NCI-H1105 (cell line): ENCODE measurements at places on chromosomes 7 and 10.

- DNase-seq: peak; percentile 82
These were observed 66.7 kb downstream of the ST7 start for GRCh38 chr7:117019786-117020590.

- no peak for DNase-seq
These were observed 141.6 kb downstream of the SND1 start for GRCh38 chr7:127793582-127793981.

- no peak for DNase-seq
These were observed 42.3 kb downstream of the SUGCT start for GRCh38 chr7:40177071-40177470.

DNA sequence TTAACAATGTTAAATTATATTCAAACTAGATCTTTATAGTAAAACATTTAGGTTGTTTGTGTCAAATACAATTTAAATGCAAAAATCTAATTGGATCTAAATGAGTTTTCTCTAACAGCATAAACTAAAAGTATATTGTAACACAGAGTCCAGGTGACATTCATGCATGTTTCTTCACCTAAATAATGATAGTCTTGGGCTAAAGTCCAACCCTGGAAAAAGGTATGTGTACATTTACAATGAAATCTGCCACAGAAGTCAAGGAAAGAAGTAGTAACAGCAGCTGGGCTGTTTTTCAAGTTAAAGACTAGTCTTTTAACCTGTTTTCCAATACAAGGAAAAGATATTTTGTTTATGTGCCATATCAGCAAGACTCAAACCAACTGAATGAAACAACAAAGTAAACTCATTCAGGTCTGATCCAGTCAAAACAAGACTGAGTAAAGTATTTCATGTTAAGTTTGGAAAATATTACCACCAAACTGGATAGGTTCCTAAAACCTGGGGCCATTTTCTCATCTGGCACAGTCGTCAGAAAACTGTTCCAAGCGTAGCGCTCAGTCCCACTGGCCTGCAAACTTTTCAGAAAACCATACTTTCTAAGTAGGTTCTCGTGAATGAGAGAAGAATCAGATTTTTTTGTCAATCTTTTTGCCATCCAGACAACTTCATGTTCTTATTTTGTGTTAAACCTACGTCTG lies 349.2 kb downstream of the HGF start:
- DNase-seq: no peak

GRCh38 chr10:96695366-96695765 lies 24.9 kb downstream of the PIK3AP1 start:
- DNase-seq: no peak

DNA sequence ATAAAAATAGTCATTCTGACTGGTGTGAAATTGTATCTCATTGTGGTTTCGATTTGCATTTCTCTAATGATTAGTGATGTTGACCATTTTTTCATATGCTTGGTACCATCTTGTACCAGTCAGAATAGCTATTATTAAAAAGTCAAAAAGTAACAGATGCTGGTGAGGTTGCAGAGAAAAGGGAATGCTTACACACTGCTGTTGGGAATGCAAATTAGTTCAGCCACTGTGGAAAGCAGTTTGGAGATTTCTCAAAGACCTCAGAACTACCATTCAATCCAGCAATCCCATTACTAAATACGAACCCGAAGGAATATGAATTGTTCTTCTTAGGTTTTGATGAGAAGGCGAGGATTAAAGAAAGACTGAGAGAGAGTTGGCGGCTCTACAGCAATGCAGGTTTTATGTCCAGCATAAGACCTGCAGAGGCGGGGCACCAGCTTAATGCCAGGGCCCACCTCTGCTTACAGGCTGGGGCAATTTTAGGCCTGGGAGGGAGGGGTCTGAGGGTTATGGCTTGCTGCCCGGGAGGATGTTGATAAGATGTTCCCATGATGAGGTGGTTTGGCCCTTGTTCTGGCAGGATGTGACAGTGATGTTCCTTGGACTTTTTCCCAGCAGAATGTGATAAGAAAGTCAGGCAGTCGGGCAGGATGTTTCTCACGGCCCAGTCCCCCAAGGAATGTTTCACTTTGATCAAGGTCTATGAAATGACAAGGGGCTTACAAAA lies 74.4 kb downstream of the MEST start:
- DNase-seq: no peak

DNA sequence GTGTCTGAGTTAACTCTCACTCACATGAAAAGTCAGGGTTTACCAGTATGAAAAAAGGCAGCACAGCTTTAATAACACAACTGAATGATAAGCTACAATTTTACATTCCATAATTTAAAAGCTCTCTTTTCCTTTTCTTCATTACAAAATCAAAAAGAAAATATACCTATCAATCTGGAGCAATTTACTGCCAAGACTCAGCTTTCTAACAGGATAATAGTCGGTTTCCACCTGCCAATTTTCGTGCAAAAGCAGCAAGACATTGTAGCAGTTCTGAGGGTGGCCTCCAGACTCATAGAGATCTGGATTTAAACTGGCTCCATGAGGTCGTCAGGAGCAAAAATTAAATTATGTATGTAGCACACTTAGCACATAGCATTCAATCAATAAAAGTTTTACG lies 191.0 kb downstream of the GLI3 start:
- DNase-seq: no peak
